ENCODE measurements at places on chromosomes 2 and 18.

DNA sequence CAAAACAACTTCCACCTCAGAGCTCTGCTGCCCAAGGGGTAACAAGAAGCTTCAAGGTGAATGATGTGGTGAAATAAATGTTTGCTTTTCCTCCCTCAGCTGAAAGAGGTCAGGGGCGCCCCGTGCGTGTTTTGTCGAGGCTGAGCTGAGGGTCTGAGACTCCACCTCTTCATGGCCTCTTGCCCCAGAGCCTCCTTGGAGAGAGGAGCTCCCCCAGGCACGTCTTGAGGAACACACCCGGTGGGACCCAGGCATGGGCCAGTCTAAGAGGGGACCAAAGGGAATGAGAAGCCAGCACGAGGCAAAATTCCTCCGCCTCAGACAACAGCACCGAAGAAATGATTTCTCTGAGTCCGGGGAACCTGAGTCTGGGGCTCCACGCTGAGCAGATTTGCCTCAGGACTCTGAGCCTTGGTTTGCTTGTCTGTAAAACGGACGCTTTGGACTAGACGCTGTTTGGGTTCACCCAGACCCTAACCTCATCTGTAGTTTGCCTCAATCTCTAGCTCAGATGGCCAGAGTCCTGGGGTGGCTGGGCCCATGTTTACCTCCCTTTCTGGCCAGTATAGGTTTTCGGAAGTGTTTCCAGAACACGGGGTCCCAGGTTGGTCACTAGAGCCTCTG, 56.4 kb upstream of the ODC1 start:
- DNase-seq, result no peak

DNA sequence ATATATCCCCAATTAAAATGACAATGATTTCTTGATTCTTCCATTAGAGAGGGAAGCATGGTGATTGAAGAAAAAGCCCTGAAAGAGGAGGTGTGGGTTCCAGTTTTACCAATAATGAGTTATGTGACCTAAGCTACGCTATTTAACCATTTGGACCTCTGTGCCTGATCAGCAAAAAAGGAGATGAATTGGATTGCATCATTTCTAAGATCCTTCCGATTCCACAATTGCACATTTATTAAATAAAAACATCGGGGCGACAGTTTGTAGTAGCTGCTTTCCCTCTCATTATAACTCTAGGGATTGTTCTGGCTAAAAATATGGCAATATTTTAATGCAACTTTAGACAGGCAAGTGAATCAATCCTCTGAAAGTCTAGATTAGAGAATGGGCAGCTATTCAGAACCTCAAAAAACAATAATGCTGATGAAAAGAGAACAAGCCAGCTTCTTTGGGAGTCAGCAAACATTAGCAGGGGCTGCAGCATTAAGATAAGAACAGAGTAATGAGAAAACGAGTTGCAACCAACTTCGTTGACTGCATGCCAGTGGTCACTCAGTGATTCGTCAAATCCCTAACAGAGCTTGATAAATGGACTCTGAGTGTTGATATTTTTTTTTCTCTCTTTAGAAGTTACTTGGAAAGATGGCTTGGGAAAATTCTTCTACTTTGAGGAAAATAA, 301.2 kb downstream of the AGPS start:
- no peak for DNase-seq

GRCh38 chr2:46829231-46829995, 86.2 kb downstream of the MCFD2 start:
- no peak for DNase-seq

GRCh38 chr2:113122364-113122763, 5.0 kb upstream of the IL1RN start:
- no peak for DNase-seq

DNA sequence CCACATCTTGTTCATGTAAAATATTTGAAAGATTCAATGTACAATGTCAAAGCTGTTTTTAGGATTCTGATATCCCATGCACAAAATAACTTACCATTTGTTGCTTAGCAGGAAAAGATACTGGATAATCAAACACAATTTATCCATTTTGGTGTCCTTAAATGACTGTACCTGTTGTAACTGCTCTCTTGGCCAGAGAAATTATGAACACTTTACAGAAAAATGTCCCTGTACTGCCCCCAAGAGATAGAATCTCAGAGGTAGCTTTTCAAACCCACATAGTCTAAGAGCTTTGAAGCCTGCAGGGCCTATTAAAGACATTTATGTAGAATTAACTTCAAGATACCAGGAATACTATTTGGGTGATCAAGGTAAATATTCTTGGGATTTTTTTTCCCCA, 12.2 kb upstream of the ME2 start:
- DNase-seq, result no peak

DNA sequence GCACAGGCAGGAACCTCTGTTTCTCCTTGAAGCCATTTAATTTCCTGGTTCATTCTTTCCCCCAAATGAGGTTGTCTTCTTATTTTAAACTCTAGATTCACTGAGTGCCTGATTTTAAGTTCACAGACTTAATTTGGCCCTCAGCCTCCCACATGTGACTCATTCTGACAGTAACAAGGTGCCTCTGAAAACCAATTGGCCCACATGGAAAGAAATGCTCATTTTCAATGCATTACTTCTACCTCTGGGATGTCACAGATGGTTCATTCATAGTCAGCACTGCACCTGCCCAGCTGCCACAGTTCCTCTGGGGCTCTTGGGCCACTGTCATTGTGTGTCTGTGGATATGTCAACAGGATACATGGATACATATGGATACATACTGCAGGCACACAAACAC, 140.4 kb upstream of the CAPN13 start:
- no peak for DNase-seq

GRCh38 chr2:232282508-232283055, 96.0 kb upstream of the ALPP start:
- no peak for DNase-seq

GRCh38 chr2:187878112-187878511, 323.9 kb upstream of the TFPI start:
- no peak for DNase-seq

DNA sequence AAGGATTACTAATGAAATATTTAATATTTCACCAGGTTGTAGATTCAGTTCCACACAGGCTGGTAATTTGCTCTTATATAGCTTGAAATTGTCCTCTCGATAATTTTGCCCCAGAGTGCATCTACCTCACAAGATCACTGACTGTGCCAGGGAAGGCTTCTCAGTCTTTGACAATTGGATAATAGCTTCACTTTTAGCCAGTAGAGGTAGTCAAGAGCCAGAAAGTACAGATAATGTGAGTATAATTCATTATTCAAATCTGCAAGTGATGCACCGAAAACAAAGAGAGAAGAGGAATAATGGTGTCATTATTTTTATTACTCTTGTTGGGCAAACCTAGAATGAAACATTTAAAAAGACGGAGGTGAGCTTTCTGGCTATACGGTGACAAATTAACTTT, 292.8 kb downstream of the EN1 start:
- no peak for DNase-seq
